ENCODE measurements at places on chromosomes 5 and 9.

DNA sequence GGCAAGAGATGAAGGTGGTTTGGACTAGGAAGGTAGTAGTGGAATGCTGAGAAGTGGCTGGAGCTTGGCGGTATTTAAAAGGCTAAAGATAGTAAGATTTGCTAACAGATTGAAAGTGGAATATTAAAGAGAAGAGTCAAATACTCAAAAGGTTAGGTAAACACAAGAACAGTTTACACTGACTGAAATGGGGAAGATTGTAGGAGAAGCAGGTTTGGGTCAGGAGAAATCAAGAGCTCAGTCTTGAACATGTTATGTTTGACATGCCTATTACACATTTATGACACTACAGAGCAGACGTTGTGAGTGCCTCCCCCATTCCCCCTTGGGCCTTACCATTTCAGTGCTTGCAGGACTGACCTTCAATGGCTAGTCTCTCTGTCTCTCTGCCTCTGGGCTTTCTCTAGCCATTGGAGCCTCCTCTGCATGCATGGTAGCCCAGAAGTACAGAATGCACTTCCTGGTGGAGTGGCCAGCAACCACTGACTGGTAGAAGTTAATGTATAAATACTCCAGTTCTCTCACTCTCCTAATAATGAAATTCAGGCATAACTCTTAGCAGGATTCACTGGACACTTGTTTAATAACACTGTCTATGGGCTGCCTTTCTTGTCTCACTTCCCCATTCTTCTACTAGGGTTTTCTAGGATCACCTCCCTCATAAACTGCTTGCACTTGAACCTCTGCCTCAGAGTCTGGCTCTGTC is 56.8 kb downstream of the HMGCS1 start:
- no peak for DNase-seq

- no peak for DNase-seq
Measured at GRCh38 chr5:38500573-38501260, 55.7 kb downstream of the LIFR start.

DNA sequence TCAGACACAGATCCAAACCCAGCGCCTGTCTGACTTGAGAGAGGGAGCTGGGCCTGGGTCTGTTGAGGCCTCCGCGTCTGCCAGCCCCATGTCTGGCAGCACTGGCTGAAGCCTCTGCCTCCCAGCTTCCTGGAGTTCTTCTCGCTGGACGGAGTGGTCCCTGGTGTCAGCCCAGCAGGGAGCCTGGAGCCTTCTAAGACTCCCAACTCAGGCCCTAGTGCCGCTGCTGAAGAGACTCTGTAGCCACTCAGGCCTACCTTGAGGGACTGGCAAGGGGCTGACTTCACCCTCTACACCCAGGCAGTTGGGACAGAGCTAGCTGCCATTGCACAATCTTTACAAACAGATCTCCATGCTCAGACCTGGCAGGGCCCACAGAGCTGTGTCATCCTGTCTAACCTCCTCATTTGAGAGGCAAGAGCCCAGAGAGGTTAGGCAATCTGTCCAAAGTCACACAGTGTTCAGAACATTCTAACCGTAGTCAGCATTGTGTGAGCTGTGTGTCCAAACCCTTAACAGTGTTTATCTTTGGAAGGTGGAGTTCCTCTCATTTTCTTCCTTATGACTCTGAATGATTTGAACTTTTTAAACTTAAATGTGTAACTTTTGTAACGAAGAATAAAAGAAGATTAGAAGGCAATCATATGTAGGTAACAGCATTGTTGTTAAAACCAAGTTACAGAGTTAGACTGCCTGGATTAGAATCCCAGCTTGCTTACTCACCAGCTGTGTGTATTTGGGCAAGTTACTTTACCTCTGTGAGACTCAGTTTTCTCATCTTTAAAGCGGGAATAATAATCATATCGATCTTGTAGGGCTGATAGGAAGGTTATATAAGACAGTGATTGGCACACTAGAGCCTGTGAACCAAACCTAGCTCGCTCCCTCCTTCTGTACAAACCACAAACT is 4.6 kb upstream of the DUSP1 start:
- no peak for DNase-seq

DNA sequence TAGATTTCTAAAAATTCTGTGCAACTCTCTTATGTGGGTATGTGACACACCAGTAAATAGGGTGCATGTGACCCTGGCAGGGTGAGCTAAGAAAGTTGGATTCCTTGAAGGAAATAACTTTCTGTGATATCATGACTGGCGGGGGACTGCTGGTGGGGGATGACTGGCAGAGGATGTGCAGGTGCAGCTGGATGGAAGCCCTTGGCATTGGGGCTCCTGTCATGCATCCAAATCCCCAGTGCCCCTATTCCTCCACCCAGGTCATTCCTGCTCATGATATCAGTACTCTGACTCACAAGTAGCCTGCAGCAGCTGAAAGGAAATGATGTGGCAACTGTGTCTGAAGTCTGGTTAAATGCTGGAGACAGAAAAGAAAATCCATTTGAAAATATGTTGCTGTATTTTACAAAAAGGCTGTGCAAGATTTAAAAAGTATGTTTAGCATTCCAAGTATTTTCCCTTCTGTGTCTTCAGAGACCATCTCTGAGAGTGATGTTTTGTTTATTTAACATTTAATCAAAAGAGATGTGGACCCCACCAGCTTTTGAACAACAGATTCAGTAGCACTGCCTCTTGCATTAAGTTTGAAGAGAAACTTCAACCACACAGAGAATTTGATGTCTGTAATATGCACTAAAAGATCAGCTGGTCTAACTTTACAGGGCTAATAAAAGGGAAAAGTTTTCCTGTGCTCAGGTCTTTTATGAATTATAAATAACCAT is 17.9 kb upstream of the ZSWIM6 start:
- no peak for DNase-seq

DNA sequence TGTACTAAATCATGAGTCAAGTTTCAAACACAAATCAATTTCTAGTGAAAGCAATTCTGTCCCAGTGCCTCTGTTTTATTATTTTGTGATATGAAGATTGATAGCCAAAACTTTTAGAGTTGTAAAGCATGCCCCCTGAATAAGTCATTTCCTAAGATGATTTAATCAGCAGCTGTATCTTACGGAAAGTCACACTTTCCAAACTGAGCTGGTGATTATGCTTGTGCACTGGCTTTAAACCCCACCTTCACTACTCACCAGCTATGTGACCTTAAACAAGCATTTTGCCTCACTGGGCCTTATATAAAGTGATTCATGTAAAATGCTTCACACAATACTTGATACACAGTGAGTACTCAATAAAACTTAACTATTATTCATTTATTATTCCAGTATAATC is 78.1 kb downstream of the EDIL3 start:
- no peak for DNase-seq

DNA sequence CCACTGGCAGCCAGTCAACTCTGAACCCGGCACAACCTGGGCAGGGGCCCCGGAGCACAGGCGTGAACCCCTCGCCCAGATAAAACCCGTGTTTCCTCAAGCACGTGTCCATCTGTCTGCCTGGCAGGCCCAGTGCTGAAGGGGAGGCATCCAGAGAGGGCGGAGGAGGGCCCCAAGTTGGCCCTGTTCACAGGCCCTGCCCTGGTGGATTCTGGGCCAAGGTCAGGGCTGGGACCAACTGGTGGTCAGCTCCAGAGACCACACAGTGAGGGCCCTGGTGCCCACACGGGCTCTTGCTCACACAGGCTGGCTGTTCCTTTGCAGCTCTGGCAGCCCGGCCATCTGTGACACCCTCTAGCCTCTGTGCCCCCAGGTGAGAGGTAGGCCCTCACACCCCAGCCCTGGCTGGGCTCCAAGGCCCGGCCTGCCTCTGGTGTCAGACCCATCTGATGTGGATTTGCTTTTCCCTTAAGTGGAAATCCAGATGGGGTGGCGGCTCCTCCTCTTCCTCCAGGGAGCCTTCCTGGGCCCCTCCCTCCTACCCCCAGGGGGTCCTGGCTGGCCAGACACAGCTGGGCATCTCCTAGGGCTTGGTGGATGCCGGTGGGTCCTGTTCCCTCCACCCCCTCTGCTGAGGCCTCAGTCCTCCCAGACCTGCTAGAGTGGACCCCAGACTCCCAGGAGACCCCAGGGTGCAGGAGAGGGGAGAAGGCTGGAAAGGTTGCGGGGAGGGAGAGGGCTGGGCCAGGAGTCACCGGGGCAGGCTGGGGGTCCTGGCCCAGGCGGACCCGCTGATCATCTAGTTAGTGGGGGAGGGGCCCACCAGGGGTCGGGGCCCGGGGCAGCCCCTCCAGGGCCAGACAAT is 525 bp upstream of the STPG3 start:
- no peak for DNase-seq

GRCh38 chr9:99373912-99374311 is 151.8 kb downstream of the SEC61B start:
- no peak for DNase-seq

- no peak for DNase-seq
Measured at GRCh38 chr5:32231241-32231640, 57.1 kb upstream of the GOLPH3 start.

DNA sequence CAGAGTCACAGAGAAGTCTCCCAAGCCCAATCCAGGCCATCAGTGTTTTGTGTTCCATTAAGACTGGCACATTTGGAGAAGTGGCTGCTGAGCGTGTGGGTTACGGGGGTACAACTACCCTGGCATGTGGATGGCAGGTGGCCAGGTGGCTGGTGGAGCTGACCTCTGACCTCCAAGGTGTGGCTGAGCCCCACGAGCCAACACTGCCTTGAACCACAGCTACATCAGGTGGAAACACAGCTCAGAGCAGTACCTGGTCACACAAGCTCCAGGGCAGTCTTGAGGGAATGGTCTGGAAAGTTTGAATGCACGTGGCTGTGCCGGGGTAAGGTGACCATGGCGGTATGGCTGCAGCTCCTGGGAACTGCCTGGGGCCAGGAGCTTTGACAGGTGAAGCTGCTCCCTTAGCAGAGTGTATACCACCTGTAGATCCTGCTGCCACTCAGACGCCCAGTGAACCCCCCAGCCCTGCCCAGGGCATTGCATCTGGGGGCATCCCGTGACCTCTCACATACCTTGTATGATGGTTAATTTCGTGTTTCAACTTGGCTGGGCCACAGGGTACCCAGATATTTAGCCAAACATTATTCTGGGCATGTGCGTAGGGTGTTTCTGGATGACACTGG is 207.9 kb downstream of the GADD45G start:
- no peak for DNase-seq

- DNase-seq = no peak
Measured at GRCh38 chr5:95609711-95610110, 10.2 kb upstream of the GPR150 start.

GRCh38 chr5:82058710-82059109 is 86.9 kb downstream of the ATG10 start:
- no peak for DNase-seq

- no peak for DNase-seq
Measured at GRCh38 chr5:170315154-170315553, 17.6 kb upstream of the LCP2 start.

DNA sequence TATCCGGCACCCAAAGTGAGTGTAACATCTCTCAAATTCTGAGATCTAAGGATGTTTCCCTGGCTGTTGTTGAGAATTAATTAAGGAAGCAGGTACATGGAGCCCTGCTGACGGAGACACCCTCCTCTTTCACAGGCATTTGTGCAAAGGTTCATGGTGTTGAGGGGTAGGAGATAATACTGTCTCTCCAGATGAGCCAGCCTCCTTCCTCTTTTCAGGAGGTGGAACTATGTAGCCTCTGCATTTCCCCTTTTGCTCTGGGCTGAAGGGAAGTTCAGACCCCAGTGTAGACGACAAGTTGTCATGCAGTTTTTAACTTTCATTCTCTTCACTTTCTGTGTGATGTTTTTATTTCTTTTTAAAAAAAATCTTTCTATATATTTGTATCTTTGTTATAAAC is 107.5 kb downstream of the GALNT10 start:
- DNase-seq = no peak

All from NCI-H2081 treated with DMSO at 0.1 percent for 48 hours (cell line).